GM13976 (cell line): ENCODE measurements at places on chromosomes 1 and 21.

DNA sequence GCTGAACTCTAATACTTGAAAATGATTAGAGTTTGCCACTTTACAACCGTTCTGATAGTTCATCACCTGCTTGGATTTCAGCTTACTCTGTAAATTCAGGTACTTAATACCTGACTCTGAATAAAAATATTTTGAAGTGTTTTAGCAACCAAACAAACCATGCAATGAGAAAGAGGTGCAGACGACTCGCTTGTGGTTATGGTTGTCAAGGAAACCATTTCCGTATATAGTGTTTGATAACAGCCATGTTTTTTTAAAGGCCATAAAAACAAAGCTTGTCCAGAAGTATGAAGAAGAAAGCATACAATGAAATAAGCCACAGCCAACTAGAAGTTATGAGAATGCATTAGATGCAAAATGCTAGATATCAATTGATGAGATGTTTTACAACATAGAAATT is 167.2 kb upstream of the HMCN1 start:
- DNase-seq, result peak; percentile 13

GRCh38 chr21:40672602-40673001 is 174.4 kb downstream of the DSCAM start:
- DNase-seq, result no peak

DNA sequence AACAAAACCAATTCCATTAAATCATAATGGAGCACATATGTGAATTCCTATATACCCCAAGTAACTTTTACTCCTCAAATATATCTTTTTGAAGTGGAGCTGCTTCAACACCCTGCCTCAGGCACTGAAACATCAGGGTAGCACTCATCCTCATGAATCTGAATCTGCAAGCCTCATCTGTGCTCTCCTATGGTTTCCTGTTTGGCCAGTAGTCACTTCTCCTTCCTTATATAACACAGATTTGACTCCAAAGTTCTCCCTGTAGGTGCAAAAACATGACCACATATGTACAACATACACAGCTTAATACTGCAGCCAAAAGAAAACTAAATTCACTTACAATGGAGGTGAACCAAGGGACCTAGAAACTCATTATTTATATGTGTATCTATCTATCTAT is 7.2 kb downstream of the TRIT1 start:
- no peak for DNase-seq

GRCh38 chr1:85450832-85451231 is 14.1 kb downstream of the DDAH1 start:
- DNase-seq, result no peak

DNA sequence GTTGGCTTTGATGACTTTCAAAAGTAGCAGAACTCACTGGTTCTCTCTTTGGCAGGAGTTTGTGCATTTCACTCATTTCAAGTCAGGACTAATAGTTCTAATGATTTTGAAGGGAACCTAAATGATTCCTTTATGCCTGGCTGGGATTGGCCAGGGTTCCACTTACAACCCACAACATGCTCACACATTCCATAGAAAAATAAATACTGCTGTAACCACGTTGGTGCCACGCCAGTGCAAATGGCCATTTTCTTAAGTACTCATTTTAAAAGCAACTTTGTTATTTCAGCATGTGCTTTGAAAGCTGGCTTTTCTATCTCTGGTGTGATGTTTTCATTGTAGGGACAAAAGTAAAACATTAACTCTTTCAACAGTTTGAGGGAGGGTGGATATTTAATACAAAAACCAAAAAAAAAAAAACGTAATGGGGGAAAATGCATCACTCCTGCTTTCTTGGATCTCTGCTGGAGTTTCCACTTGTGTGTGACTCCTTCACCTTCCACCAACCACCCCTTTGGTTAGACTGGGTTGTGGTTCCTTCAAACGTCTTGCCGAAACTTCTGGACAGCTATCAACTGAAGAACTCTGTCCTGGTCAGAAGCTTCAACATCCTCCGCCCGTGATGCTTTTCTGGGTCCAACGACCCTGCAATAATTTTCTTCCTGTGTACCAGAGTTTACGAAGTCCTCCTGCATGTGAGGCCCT is 300.4 kb upstream of the RUNX1 start:
- DNase-seq, result no peak

DNA sequence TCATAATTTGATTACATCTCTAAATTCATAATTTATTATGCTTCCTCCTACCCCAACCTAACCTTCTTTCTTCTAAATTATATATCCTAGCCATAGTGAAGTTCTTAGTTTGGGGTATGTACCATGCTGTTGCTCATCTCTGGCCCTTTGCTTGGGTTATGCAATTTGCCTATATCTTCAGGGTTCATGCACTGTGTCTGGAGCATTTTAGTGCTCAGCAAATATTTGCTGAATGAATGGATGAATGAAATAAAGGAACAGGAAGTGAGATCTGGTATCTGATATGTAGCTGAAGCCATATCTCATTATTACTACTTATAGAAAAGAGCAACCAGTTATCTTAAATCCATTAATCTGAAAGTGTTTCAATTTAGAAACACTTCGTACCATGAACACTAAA is 137.6 kb downstream of the GPATCH2 start:
- DNase-seq, result no peak

DNA sequence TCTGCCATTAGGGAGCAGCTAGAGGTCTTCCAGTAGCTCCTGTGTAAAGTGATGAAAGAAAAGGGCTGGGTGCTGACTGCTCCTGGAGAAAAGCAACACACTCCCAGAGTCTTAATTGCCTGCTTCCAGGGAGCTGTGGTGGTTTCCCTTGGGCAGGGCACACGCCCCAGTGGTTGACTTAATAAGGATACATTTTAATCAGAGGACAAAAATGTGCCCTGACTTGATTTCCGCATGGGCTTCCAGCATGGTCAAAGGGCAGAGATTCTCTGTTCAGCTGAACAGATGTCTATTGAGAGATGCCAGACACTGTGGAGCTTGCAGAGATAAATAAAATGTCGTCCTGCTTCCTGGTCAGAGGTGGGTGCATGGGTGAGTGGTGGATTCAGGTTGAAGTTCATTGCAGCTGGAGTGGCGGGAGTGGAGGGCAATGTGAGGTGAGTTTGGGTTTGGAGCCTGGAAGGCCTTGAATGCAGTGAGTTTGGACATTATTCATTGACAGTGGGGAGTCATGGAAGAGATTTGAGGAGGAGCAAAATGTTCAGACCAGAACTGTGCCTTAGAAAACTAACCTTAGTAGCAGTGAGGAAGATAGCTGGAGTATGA is 16.0 kb downstream of the QSOX1 start:
- DNase-seq, result no peak
